ENCODE measurements at places on chromosomes 4 and X.

- no peak for DNase-seq
Measured at GRCh38 chr4:112348488-112349158, 51.5 kb downstream of the ALPK1 start.

- no peak for DNase-seq
Measured at GRCh38 chr4:7399440-7400234, 35.1 kb downstream of the PSAPL1 start.

- no peak for DNase-seq
Measured at GRCh38 chr4:23788460-23788859, 101.4 kb downstream of the PPARGC1A start.

- no peak for DNase-seq
Measured at GRCh38 chr4:104169437-104169836, 325.3 kb downstream of the CXXC4 start.

- no peak for DNase-seq
Measured at GRCh38 chr4:7191546-7192251, 639 bp upstream of the SORCS2 start.
